ENCODE measurements at places on chromosomes 2 and 18.
A peak's percentile ranks its signal among the peaks of the same experiment; 100 is the strongest.

DNA sequence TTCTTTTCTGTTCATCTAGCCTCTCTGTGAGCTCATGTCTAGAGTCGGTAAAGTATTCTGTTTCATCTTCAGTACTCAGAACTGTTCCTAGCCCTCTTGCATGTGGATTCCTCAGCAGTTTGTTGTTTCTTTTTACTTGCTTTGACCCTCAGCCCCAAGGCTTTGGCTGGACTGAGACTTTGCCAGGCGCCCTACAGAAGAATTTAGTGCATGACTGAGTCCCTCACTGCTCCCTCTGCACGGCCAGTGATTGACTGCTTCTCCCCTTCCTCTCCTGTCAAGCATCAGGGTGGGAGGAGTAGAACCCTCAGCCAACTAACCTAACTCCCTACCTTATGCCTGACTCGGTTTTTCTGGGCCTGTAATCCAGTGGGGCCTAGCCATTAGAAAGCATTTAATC, 109.8 kb downstream of the ESCO1 start:
- no peak for DNase-seq

DNA sequence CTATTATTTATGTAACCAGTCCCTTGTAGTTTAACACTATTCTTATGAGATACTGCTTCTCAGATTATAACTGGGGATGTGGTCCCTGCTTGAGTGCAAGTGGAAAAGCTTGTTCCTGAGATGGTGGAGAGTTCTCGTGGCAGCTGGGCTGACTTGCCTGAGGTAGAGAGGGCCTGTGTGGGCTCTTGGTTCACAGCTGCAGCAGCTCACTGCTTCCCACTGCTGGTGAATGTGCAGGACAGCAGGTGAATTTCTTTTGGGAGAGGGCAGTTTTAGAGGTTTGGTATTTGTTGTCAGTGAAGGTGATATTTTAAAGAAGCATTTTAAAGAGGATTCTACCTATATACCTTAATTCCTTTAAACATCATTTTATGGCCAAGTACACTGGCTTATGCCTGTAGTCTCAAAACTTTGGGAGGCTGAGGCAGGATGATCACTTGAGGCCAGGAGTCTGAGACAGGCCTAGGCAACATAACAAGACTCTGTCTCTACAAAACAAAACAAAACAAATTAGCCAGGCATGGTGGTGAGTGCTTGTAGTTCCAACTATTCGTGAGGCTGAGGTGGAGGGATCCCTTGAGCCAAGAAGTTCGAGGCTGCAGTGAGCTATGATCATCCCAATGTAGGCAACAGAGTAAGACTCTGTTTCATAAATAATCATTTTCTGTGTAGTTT, 94.8 kb downstream of the MTA3 start:
- DNase-seq: peak; percentile 82

DNA sequence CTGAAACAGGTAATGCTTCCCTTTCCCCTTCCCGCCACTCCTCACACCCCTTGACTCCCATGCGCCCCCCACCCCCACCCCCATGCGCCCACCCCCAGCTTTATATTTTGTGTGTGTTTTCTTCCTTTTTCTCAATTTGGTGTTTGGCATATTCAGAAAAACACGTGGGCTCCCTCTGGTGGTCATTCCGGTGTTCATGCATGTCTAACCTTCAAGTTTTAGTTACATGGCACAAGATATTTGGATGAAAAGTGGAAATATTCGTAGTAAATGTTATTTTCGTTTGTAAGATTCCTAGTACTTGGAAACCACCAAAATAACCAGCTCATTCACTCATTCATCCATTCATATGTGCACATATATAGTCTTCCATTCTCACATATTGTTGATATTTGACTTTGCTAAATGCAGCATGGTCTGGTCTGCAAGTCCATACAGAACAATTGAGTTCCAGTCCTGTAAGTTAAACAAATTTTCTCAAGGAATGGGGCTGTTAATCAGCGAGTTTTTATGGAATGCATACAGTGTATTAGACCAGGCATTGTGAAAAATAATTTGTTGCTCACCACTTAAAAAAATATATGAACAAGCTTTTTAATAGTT, 143.6 kb upstream of the MAP3K20 start:
- peak; percentile 43 for DNase-seq

DNA sequence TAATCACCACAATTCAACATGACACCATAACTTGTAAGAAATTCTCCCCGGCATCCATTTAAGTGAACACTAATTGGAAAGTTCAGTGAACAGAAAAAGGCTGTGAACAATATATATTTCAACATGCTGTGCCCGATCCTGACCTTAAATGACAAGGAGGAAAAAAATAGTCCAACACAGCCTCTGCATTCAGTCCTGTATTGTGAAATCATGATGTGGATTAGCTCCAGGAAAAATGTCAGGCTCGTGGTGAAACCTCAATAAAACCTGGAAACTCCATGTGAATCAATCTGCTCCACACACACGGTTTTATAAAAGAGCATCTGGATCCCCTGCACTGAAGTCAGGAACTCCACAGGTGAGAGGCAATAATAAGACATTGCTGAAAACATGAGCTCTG, 145.4 kb upstream of the SPOPL start:
- no peak for DNase-seq

- DNase-seq: no peak
Measured at GRCh38 chr18:57850063-57850462, 46.9 kb upstream of the ATP8B1 start.

- DNase-seq: no peak
Measured at GRCh38 chr2:71850306-71850801, 297.3 kb downstream of the CYP26B1 start.

- DNase-seq: no peak
Measured at GRCh38 chr2:63865159-63865799, 23.6 kb downstream of the UGP2 start.

DNA sequence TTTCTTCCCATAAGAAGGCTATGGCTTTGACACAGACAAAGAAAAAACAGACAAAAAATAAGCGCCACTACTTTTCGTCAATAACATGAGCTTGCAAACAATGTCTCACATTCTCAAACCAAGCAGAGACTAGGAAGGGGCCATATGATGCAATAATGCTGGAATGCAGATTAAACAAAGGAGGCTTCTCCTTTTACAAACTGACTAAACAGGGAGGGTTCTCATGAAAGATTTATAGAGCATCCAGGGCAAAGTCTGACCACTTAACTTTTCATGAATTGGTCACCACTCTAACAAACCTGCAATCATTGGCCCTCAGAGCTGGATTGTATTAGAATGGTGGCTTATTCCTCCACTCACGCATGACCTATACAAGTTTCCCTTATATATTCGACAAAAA, 663.3 kb upstream of the CHAC2 start:
- no peak for DNase-seq

DNA sequence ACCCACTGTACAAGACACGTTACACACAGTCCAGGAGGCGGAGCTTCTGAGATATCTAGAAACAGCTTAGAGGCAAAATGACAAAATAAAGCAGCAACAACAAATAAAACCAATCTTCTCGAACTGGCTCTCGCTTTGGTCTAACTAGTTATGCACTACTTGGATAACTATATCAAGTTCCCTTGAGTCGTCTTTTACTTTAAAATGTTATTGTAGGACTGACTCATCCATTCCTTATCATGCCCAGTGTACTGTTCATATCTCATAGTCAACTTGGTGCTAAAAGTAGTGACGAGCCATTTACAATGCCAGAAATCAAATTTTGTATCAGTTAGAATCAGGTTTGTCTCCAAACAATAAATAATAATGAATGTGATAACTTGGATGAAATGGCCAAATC, 102.5 kb upstream of the SLC35G4 start:
- no peak for DNase-seq

- no peak for DNase-seq
Measured at GRCh38 chr2:10524341-10524740, 76.2 kb upstream of the ODC1 start.

DNA sequence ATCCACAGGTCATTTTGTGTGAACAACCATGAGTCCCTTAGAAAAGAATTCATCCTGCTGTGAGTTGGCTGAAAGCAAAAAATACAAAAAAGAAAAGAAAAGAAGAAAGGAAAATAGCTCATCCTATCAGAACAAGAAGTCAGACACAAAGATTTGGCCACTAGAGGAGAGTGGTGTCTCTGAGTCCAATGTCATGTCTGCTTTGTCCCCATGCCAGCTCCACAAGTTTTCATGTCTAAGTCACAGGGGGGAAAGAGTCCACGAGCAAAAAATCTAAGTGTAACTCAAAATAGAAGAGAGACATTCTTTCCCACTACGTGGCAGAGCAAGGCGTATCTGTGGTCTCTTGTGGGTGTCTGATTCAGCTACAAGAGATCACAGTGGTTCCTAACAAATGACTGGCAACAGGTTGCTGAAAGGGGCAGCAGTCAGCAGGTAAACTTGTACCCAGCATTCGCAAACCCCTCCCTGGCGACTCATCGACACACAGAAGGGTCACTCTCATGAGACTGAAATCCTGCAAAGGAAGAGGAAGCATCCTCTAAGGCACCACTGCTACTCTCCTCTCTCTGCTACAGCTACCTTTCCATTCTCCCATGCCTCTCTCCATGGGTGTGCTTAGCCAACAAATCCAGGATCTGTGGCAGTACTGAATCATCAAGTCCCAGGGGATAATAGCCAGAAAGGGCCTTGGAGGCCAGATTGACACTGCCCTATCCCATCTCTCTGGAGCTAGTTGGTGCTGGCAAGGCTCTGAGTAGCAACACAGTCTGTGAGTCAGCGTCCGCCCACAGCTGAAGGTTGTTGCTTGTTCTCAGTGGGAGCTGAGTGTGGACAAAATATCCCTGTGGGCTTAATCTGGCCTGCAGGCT, 123.0 kb upstream of the SLC39A10 start:
- DNase-seq: peak; percentile 48

DNA sequence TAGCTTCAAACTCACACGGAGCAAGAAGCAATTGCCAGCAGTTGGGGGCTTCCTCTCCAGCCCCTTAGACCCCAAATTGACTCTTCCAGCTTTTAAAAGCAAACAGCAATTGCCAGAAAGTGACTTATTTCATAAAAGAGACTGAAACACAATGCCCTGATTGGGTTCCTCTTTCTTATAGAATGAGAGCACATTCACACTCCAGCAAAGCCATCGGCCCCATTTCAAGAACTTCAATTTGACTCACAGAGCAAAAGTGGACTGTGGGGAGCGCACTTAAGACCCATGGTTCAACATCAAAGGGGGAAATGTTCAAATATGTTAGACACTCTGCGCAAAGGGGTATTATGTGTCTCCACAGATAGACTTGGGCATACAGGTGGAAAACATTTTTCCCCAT, 484.7 kb downstream of the BCL11A start:
- no peak for DNase-seq

DNA sequence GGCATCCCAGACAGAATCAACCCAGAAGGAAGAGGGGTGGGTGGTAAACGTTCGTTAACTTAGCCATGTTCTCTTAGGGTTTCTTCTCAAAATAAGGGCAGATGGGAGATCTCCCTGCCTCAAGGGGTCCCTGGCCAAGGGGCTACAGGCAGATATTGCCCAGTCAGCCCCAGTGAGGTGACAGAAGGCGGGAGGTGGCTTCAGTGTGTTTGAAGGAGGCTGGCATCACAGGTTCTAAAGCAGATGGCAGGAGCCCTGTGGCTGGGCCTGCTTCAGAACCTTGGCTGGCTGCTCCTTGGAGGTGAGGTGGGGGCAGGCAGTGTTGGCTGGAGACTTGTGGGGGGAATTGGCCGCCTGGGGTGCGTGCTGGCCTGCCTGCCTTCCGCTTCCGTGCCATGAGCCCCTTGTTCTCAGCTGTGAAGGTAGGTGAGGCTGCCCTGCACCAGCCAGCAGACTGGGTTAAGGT, 23.5 kb downstream of the HPCAL1 start:
- DNase-seq: no peak

- no peak for DNase-seq
Measured at GRCh38 chr2:228786901-228787300, 484.2 kb downstream of the PID1 start.

DNA sequence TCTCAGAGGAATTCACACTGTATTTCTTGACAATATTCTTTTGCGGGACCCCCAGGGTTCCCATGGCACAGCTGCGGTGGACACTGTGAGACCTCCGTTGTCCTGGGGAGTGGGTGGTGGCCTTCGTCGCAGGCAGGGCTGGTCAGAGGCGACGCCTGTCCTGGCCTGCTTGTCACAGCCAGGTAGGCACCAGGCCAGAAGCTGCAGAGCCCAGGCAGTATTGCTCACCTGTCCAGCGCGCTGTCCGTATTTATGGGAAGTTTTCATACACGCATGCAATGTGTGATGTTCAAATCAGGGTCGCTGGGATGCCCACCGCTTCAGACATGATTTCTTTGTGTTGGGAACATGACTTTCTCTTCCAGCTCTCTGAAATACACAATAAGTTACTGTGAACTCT, 126.6 kb downstream of the RTP5 start:
- DNase-seq: no peak

Data from CD4-positive, alpha-beta T cell (primary cell).